Stimulated activated CD4-positive, alpha-beta T cell treated with anti-CD3 and anti-CD28 coated beads, Interleukin-4, amount 100 ng/mL, for 1 hour (primary cell): ENCODE measurements at places on chromosomes 12 and 14.

DNA sequence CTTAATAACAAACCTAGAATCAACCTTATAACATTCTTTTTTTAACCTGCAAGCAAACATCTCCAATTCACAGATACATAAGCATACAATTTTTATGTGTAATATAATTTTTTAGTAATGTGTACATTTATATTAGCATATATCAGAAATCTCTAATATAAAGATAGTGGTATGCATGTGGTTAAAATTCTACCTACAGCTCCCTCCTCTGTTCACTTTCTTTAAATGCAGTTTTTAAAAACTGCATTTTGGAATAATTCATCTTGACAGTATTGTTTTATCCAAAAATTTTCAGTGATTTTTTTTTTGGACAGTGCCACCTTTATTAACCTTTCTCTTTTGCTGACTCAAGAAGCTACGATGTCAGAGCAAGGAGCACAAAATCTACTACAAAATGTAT, 13.2 kb upstream of the RXYLT1 start:
- DNase-seq: no peak

- DNase-seq: no peak
Observed at GRCh38 chr12:108587826-108588225, 10.1 kb downstream of the TMEM119 start.

- DNase-seq: no peak
Observed at GRCh38 chr12:46390304-46390703, 17.7 kb upstream of the SLC38A2 start.

DNA sequence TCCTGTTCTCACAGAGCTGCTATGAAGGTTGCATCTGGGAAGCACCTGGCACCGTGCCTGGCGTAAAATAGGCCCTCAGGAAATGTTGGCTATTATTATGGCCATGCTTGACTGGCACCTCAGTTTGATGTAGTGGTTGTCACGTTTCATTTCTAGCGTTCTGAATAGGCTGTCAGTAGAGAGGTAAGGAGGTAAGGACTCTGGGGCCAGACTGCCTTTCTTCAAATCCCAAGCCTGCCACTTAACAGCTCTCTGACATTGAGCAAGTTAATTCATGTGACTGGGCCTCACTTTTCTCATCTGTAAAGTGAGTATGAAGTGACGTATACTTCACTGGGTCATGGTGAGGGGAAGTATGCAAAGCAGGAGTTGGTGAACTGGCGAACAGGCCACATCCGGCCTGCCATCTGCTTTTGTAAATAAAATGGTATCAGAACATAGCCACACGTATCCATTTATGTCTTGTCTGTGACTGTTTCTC, 196.2 kb downstream of the CACNA1C start:
- DNase-seq: no peak

- no peak for DNase-seq
Observed at GRCh38 chr12:54068418-54069070, 14.9 kb downstream of the HOXC4 start.

DNA sequence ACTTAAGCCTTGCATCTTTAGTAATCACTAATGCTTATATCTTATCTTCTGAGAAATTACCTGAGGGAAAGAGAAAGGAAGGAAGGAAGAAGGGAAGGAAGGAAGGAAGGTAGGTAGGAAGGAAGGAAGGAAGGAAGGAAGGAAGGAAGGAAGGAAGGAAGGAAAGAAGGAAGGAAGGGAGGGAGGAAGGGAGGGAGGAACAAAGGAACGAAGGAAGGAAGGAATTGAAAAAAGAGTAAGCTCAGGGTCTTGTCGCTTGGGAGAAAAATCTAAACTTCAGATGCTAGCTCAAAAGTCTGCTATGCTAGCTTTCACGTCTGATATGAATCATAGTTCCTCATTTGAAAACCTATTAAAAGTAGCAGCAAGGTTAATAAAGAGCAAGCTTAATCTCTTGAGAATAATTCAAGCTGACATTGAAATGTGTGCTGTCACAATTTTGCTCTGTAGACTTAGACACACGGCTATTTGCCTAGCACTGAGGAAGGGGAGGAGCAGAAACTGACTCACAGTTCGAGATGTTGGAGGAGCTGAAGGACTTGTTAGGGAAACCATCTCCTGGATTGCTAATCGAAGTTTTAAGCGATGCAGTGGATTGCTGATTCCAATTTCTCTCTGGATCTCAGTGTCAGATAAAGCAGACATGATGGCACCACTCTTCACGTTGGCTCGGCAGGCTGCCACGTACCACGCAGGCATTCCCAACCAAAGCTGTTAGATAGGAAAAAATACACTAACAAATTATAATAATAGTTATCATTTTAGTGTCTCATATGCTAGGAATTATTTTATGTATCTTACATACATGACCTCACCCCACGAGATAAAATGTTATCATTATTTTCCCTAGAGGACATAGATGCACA, 216.7 kb downstream of the ACSS3 start:
- no peak for DNase-seq

DNA sequence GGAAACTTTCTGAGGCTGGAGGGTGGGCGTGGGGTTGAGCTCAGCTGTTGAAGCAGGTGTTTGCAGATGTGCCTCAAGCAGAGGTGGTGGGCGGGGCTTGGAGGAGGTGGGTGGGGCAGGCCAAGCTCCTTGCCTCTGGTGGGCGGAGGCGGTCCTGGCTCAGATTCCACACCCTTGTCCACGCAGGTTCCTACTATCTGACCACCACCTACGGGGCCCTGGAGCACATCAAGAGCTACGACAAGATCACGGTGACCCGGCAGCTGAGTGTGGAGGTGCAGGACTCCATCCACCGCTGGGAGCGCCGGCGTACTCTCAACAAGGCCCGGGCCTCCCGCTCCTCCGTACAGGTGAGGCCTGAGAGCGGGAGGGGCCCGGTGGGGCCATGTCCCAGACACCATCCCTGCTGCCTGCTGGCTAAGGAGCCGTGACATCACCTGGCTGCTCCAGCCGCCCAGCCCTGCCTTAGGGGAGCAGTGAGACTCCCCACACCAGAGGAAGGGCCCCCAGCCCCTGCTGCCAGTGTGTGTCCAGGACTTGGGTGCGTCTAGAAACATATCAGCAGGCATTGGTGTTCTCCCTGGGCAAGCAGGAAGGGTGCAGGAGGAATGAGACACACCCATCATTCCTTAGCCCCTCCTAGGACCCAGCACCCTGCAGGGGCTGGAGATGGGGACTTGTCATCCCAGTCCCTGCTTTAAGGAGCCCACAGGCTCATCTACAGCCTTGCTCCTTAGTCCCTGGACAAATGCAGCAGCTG, 63.4 kb downstream of the LGMN start:
- no peak for DNase-seq

DNA sequence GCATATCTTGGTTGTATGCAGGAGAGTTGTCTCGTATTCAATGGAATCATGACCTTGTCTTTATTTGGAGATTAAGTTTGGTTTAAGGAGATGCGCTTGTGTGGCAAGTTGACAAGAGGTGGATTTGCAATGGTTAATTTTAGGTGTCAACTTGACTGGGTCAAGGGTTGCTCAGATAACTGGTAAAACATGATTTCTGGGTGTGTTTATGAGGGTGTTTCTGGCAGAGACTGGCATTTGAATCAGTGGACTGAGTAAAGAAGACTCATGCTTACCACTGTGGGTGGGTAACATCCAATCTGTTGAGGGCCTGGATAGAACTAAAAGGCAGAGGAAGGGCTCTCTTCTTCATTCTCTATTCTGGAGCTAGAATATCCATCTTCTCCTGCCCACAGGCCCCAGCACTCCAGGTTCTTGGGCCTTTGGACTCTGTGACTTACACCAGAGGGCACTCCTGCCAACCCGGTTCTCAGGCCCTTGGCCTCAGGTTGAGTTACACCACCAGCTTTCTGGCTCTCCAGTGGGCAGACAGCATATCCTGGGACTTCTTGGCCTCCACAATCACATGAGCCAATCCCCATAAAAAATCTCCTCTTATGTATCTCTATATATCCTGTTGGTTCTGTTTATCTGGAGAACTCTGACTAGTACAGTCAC, 141.5 kb upstream of the ARID2 start:
- DNase-seq: no peak

DNA sequence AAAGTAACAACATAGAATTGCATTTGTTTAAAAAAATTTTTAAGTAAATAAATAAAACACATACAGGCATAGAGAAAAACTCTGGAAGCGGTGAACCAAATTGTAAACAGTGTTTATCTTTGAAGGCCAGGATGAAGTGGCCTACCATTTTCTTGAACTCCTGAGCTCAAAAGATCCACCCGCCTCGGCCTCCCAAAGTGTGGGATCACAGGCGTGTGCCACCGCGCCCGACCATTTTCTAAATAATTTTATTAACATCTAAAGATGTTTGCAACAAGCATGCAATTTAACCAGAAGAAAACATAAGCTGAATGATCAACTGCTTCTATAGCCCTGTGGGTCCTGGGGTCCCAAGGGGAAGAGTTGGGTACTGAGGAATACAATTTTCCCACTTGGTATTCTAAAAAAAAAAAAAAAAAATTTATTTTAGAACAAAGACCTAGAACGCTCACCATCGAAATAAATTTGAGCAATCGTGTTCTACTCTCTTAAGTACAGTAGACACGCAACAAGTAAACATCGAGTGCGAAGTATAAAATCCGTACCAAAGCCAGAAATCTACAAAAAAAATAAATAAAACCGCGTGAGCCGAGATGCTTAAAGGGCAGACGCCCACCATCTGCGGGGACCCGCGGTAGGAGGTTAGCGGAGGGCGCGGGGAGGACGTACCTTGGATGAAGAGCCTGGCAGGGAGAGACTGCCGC, 484 bp downstream of the MIS18BP1 start:
- DNase-seq: peak; percentile 3

DNA sequence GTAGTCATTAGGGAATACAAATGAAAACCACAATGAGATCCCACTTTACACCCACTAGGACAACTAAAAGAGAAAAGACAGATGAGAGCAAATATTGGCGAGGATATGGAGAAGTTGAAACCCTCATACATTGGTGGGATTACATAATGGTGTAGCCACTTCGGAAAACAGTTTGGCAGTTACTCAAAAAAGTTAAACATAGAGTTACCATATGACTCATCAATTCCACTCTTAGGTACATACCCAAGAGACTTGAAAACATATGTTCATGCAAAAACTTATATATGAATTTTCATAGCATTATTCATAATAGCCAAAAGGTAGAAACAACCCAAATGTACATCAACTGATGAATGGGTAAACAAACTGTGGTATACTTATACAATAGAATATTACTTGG, 27.1 kb downstream of the ALDH1L2 start:
- DNase-seq: no peak

GRCh38 chr14:69424149-69424923, 25.8 kb downstream of the SLC39A9 start:
- no peak for DNase-seq

DNA sequence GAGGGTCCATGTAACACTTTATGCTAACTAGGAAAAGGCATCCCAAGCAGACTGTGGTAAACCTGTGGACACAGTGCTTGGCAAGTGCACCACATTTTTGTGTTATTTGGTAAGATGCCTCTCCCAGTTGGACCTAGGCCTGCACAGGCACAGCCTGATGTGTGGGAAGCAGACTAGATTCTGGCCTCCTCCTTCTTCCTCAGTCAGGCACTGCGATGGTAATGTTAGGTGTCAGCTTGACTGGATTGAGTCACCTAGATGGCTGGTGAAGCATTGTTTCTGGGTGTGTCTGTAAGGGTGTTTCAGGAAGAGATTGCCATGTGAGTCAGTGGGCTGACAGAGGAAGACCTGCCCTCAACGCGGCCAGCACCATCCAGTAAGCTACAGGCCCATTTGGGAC, 25.3 kb upstream of the RHOJ start:
- no peak for DNase-seq

- DNase-seq: no peak
Observed at GRCh38 chr12:32043928-32044549, 62.6 kb upstream of the BICD1 start.

GRCh38 chr14:35986219-35986573, 160.1 kb downstream of the BRMS1L start:
- no peak for DNase-seq

- no peak for DNase-seq
Observed at GRCh38 chr14:86129426-86129825, 599.5 kb downstream of the FLRT2 start.

- no peak for DNase-seq
Observed at GRCh38 chr14:99441918-99442317, 38.7 kb downstream of the SETD3 start.

GRCh38 chr12:117564881-117565280, 203.5 kb upstream of the NOS1 start:
- no peak for DNase-seq

DNA sequence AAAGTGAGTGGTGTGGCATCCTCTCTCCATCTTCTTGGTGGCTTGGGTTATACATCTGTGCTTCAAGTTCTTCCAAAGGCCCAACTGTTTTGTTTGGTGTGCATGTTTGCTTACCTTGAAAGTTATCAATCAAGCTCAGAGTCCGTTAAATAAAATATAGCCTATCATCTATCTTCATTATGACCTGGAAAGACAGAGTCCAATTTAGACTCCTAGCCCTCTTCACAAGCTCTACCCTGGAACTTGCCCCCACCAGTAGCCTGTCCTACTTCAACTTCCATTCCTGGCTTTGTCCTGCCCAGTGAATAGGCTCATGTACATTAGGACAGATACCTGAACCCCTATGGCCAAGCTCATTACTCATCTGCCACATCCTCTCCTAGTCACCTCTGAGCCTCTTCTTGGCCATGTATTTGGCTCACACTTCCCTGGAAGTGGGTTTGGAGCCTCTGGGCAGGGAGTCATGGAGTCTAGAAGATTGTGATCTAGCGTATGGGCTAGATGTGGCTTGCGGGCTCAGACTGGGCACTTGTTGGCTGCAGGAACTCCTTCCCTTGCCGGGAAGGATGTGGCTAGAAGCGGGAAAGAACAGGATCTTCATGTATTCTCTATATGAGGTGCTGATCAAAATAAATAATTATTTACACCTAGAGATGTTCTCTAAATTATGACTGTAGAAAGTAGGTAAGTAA, 6.4 kb upstream of the SSTR1 start:
- no peak for DNase-seq

DNA sequence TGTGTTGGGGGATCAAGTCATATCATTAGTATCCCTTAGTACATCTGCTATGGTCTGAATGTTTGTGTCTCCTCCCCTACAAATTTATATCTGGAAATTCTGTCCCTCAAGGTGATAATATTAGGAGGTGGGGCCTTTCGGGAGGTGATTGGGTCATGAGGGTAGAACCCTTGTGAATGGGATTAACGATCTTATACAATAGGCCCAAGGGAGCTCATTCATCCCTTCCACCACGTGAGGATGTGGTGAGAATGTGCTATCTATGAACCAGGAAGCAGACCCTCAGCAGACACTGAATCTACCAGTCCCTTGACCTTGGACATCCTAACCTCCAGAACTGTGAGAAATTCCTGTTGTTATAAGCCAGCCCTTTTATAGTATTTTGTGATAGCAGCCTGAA, 110.7 kb downstream of the PTCSC3 start:
- DNase-seq: no peak

DNA sequence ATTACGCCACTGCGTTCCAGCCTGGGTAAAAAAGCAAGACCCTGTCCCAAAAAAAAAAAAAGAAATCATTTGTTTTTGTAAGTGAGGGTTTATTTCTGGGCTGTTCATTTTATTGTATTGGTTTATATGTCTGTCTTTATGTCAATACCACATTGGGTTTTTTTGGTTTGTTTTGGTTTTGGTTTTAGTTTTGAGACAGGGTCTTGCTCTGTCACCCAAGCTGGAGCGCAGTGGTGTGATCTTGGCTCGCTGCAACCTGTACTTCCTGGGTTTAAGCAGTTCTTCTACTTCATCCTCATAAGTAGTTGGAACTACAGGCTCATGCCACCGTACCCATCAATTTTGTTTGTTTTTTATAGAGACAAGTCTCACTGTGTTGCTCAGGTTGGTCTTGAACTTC, 25.0 kb downstream of the METAP2 start:
- no peak for DNase-seq

GRCh38 chr14:36479344-36479743, 40.7 kb downstream of the NKX2-1 start:
- DNase-seq: no peak

GRCh38 chr12:104750061-104750460, 208.0 kb downstream of the SLC41A2 start:
- DNase-seq: no peak
